Gastroesophageal sphincter (tissue), 4 donors: ENCODE measurements at places on chromosomes 5 and 9.

DNA sequence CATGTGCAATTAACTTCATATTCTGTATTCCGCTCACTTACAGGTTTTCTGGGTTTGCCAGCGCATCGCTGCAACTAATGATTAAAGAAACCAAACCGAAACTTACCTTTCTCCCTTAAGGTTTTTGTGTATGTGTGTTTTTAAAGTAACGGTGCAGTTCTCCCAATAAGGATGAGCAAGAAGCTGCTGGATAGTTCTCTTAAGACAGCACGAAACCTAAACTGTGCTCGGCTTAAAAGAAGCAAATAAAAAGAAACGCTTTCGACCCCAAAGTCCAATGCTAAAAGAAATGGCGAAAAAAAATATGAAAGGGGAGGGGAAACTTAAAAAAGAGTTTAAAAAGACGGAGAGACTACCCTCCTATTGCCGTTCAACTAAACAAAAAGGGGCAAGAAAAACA lies 340 bp downstream of the ELAVL2 start:
- peak overlapping the region; percentile 41 for H3K4me3 ChIP-seq
- no peak overlapping the region for H3K27ac ChIP-seq
- no peak for ATAC-seq

DNA sequence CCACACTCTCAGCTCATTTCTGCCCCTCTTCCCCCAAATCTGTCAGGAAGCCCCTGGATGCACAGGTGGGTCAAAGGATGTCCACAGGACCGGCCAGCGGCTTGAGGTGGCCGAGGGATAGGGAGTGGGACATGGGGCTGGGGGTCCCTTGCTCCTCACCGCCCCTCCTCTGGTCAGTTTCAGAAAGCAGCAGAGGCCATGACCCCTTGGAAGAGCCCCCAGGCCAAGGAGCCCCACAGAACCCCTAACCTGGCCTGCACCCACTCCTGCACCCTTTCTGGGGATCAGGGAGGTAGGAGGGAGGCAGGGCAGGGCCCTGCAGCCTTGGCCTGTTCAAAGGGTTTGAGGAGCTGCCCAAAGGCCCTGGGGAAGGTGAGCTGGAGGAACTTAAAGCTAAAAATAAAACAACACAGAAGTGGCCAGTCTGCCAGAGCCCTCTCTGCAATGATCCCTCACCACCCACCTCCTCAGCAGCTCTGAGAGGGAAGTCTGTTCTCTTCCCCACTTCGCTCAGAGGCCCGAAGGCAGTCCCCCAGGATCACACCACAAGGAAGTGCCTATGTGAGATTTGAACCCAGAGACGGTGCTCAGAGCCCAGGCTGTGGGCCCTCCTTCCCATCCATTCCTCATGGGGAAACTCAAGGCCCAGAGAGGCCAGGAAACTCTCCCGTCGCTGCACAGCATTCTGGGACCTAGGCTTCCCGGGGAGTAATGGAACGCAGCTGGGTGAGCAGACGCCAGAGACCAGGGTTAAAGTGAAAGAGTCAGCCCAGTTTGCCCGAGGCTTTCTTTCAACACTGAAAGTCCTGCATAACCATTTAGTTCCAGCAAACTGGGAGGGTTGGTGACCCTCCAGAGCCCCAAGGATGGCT lies 910 bp downstream of the ENG start:
- H3K27ac ChIP-seq: peak overlapping the region; percentile 81
- no peaks in the 10 kb centered on the region for H3K36me3 ChIP-seq
- no peaks in the 10 kb centered on the region for H3K27me3 ChIP-seq
- no peaks in the 10 kb centered on the region for H3K4me1 ChIP-seq
- no peak for ATAC-seq

- H3K4me3 ChIP-seq: no peak overlapping the region
- H3K27me3 ChIP-seq: no peaks in the 10 kb centered on the region
- H3K4me1 ChIP-seq: no peaks in the 10 kb centered on the region
- no peak overlapping the region for H3K27ac ChIP-seq
- ATAC-seq: no peak
- H3K36me3 ChIP-seq: no peaks in the 10 kb centered on the region
Measured at GRCh38 chr9:73180403-73180802, 28.7 kb downstream of the ANXA1 start.

GRCh38 chr9:113911850-113912557 lies 35.9 kb downstream of the ZNF618 start:
- no peak overlapping the region for H3K4me3 ChIP-seq
- no peak overlapping the region for H3K27ac ChIP-seq
- no peaks in the 10 kb centered on the region for H3K27me3 ChIP-seq
- no peaks in the 10 kb centered on the region for H3K4me1 ChIP-seq
- H3K36me3 ChIP-seq: no peaks in the 10 kb centered on the region

GRCh38 chr9:122337556-122337929 lies 33.3 kb upstream of the PTGS1 start:
- no peak overlapping the region for H3K27ac ChIP-seq
- H3K4me1 ChIP-seq: no peaks in the 10 kb centered on the region
- H3K27me3 ChIP-seq: no peaks in the 10 kb centered on the region
- H3K4me3 ChIP-seq: no peak overlapping the region

DNA sequence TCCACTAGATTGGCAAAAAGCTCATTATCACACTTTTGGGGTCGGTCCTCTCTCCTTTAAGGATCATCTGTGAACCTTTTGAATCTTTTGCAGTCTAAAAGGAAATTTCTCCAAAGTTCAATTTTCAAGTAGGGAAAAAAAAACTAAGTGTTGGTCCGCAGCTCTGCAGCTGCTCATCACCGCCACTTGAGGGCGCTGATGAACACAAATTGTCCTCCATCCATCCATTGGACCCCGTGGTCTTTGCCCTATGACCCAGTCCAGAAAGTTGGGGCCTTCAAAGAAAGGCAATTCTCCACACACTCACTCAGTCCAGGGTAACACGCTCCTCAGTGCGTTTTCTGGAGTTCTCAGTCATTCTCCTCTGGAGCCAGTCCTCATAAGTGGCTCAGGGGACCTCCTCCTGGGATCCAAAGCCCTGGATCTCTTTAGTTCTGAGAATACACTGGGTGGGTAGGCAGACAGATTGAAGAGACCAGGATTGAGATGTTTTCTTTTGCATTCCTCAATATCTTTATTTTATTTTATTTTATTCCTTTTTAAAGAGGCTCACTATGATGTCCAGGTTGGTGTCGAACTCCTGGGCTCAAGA lies 63.6 kb upstream of the SLC28A3 start:
- no peaks in the 10 kb centered on the region for H3K36me3 ChIP-seq
- ATAC-seq: no peak
- no peaks in the 10 kb centered on the region for H3K27me3 ChIP-seq
- H3K4me1 ChIP-seq: no peaks in the 10 kb centered on the region
- no peak overlapping the region for H3K27ac ChIP-seq

DNA sequence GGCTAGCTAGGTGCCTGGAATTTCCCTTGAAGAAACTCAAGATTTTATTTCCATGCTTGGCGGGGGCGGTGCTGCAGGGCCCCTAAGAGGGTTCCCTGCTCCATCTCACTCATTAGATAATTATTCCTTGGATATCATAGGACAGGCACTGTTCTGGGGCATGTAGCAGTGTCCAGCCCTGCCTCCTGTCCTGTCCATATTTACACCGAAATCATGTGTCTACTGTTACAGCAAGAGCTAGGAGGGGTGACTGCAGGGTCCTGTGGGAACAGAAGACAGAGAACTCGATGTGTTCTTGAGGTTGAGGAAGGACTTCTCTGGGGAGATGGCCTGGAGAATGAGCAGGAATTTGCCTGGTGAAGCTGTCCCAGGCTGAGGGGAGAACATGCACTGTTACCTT lies 96.6 kb downstream of the CYFIP2 start:
- H3K27ac ChIP-seq: no peak overlapping the region
- H3K36me3 ChIP-seq: no peaks in the 10 kb centered on the region
- ATAC-seq: no peak
- H3K4me1 ChIP-seq: peaks cover 15% of the 10 kb centered on the region
- H3K27me3 ChIP-seq: no peaks in the 10 kb centered on the region
- H3K4me3 ChIP-seq: no peak overlapping the region

GRCh38 chr9:125825762-125826161 lies 78.6 kb downstream of the PBX3 start:
- H3K4me1 ChIP-seq: no peaks in the 10 kb centered on the region
- H3K27me3 ChIP-seq: no peaks in the 10 kb centered on the region
- ATAC-seq: no peak
- no peak overlapping the region for H3K27ac ChIP-seq
- no peak overlapping the region for H3K4me3 ChIP-seq

GRCh38 chr5:180602481-180603075 lies 11.3 kb upstream of the SCGB3A1 start:
- no peak overlapping the region for H3K4me3 ChIP-seq
- peak; percentile 10 for ATAC-seq
- no peaks in the 10 kb centered on the region for H3K36me3 ChIP-seq
- H3K27me3 ChIP-seq: peaks cover 10% of the 10 kb centered on the region

- no peak overlapping the region for H3K27ac ChIP-seq
- ATAC-seq: no peak
- peaks cover 7% of the 10 kb centered on the region for H3K4me1 ChIP-seq
- no peak overlapping the region for H3K4me3 ChIP-seq
- peaks cover 6% of the 10 kb centered on the region for H3K27me3 ChIP-seq
- H3K36me3 ChIP-seq: no peaks in the 10 kb centered on the region
Measured at GRCh38 chr9:19498015-19498414, 89.2 kb downstream of the ACER2 start.

DNA sequence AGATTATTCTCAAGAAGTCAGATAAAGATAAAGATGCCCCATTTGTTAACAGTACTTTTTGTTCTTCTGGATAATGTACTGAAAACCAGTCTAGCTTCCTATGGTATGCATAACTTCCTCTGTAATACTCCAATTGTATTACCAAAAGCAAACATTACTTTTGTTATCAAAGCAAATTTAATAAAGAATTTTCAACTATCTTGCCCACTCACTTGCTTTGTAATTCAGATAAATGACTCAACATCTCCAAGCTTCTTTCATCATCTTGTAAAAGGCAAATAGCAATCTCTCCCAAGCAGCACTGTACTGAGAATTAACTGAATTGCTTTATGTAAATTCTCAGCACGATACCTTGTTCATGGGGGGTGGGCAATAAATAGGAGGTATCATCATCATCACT lies 98.3 kb downstream of the NFIB start:
- ATAC-seq: no peak
- H3K4me1 ChIP-seq: peaks cover 75% of the 10 kb centered on the region
- H3K27ac ChIP-seq: no peak overlapping the region
- H3K4me3 ChIP-seq: no peak overlapping the region
- H3K36me3 ChIP-seq: no peaks in the 10 kb centered on the region

DNA sequence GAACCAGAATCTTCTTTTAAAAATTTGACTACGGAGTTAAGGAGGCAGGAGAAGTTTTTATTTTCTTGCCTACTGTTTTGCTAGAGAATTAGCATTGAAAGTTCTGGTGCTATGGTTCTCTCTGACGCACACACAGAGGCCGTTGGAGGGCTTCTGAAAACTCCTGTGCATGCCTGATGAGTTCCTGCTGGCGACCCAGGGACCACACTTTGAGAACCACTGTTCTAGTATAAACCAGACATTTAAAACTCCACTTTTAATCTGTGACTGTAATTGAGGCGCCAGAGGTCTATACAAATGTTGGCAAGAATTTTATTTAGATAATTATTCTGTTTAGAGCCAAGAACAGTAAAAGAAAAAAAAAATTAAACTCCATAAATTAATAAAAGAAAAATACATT lies 99.5 kb upstream of the OTULINL start:
- no peaks in the 10 kb centered on the region for H3K4me1 ChIP-seq
- peaks cover 4% of the 10 kb centered on the region for H3K36me3 ChIP-seq
- no peaks in the 10 kb centered on the region for H3K27me3 ChIP-seq
- no peak overlapping the region for H3K4me3 ChIP-seq

GRCh38 chr5:119840175-119840574 lies 210.8 kb downstream of the FAM170A start:
- H3K27ac ChIP-seq: no peak overlapping the region
- H3K4me3 ChIP-seq: no peak overlapping the region
- ATAC-seq: no peak
- no peaks in the 10 kb centered on the region for H3K27me3 ChIP-seq
- no peaks in the 10 kb centered on the region for H3K36me3 ChIP-seq
